ENCODE measurements at places on chromosomes 12 and 14.

DNA sequence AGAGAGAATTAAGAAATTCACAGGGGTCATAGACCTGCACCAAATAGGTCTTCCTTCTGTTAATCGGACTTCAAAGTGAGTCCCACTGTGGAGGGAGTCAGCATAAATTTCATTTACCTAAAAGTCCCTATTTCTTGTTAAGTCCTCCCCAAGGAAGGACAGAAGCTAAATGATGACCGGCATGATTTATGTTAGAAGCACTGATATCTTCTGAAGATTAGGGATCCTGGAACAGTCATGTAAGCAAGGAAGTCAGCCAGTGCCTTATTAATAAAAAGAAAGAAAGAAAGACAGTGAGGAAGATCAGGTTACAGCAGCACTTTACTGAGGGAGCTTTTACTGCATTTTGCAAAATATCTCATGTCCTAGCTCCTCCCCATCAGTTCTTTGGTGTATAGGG is 287.5 kb downstream of the FOXG1 start:
- no peak for DNase-seq

- no peak for DNase-seq
Observed at GRCh38 chr14:29265852-29266251, 499.3 kb downstream of the FOXG1 start.

DNA sequence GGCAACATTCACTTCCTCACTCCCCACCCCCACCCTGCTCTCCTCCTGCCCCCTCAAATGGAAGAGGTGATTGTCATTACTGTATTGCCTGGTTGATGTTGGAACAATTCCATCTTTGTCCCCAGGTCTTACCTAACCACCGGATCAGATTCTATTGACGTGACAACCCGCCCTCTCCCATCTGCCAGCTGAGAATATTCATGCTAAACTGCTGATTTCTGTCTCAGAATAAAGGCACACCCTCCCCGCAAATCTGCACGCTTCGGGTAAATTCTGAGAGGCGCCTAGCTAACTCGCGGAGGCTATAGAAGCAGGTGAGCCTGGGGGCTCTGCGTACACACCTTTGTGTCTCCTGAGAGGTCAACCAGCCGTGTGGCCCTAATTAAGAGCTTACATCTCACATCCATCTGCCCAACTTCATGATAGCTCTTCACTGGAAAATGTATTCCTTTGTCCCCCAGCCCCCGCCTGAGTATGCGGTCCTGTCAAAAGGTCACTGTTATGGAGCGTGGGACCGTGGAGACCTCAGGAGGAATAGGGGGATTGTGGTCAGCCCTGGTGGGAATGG is 1054.3 kb downstream of the VRK1 start:
- DNase-seq, result no peak

- no peak for DNase-seq
Observed at GRCh38 chr12:42756841-42757623, 167.5 kb upstream of the PRICKLE1 start.

DNA sequence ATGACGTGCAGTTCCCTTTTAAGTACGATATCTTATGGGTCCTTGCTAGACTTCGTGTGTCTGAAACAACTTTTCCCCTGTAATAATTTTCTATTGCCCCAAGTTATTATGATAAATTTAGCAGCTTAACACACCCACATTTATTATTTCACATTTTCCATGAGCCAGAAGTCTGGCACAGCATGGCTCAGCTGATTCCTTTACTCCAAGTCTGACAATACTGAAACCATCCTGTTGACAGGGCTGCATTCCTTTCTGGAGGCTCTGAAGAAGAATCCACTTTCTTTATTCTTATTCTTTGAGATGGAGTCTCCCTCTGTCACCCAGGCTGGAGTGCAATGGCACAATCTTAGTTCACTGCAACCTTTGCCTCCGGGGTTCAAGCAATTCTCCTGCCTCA is 80.9 kb downstream of the DENND5B start:
- no peak for DNase-seq

DNA sequence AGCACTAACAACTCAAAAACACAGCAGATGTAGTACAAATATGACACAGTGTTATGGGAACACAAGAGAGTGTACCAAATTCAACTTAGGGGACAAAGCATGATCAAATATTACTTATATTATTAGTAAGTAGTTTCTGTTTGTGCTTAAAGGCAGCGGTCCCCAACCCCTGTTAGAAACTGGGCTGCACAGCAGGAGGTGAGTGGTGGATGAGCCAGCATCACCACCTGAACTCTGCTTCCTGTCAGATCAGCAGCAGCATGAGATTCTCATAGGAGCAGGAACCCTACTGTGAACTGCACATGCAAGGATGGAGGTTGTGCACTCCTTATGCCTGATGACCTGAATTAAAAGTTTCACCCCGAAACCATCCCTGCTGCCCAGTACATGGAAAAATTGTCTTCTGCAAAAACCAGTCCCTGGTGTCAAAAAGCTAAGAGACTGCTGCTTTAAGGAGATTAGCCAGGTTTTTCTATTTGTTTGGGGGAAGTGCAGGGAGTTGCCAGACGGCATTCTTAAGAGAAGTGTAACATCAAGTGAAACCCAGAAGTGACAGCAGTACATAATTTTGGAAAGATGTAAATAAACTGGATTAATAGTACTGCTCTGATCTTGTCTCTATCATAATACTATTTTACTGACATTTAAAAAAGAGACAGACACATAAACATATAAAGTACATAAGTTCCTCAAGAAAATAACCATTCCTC is 26.7 kb downstream of the GTF2A1 start:
- DNase-seq, result no peak

Measured in activated T-helper 1 cell treated with anti-CD3 and anti-CD28 coated beads, Interleukin-2, amount 50 U/mL, for 16 hours (primary cell).